Right forelimb (tissue), 1 donor: ENCODE measurements at places on chromosomes 4 and X.

DNA sequence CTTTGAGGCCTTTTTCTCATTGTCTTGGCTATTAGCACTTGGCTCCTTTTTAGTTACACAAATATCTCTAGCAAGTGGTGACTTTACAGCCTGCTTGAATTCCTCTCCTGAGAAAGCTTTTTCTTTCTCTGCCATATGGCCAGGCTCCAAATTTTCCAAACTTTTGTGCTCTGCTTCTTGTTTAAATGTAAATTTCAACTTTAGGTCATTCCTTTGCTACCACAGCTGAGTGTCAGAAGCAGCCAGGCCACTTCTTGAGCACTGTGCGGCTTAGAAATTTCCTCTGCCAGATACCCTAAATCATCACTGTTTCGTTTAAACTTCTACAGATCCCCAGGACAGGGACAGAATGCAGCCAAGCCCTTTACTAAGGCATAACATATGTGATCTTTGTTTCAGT lies 222.4 kb downstream of the FBXO8 start:
- no peak for DNase-seq

DNA sequence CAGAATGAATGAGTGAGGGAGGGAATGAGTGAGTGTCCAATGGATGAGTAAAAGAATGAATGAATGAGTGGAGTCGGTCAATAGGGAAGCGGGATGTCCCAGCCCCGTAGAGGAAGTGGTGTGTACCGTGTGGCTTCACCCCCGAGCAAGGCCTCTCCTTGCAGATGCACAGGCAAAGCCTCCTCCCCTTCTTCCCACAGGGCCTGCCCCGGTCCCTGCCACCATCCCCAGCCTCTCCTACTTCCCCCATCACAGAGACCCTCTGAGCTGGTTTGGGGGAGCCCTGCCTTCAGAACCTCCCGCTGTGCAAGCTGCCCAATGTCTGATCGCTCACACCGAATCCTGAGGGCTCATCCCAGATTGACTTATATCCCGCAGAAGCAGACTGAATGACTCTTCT lies 13.6 kb downstream of the HTRA3 start:
- no peak for DNase-seq

DNA sequence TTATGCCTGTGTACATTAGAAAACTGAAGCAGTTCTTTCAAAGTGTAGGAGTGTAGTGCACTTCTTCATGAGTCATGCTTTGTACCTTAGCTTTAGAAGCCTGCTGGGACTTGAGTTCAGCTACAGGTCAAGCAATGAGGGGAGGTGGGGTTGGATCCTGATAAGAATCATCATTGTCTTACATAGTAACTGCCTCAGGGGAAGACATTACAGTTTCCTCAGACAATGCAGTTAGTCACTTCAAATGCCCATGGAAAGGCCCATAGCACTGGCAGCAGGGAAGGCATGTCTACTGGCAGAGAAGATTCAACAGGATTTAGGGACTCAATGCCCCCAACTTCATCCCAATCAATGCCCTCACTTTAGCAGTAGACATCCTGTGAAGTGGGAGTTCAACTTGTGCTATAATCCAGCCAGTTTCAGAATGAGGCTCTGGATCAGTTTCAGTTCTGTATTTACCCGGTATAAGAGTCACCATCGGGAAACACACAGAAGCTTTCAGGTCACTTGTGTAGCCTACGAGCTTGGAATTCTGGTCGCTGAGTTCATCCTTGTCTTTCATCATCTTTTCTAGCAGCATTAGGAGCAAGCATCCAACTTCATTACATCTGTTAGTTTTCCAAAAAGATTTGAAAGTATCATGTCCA lies 1216.5 kb downstream of the RAPGEF2 start:
- no peak for DNase-seq

DNA sequence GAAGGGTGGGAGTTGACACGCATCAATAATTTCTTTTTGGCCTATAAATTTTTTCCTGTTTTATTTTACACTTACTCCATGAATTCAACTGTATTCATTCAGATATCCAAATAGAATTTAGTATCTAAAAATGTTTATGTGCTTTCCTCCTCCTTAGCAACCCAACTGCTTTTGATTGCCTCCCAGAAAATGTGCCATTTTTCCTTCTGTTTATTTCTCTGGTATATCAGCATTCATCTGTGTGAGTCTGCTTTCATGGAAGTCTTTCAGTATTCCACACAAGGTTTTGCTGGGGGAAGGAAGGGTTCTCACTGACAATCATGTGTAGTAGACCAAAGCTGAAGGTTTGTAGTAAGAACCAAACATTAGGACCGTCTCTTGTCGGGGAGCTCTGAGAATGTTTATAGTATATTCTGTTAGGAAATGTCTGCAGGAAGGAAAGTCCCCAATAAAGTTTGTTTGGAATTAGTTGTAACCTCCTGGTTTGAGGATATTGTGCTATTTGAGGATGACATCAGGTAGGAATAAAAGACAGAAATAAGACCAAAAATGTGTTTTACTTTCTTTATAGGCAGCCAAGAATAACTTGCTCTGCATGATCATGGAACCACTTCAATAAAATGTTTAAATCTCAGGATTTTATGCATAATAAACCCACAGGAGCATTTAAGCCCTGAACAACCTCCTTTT lies 673.6 kb upstream of the INTU start:
- no peak for DNase-seq

DNA sequence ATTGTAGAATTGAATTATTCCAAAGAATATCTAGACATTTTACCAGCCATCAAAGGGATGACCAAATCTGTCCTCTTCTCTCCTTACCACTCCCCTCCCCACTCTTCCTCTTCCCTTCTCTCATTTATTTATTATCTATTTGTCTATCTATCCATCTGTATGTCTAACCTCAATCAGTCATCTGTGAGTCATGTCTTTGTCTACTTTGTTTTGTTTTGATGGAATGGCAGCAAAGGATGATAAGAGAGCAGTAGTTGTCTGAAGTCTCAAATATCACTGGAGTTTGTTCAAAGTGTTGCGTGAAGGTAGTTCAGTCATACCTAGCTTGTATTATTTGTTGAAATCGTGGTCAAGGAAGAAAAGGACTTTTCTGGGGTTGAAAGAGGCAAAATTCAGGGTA lies 34.7 kb upstream of the PGRMC2 start:
- DNase-seq, result no peak

GRCh38 chr4:173200103-173200884 lies 31.7 kb downstream of the GALNT7 start:
- no peak for DNase-seq

DNA sequence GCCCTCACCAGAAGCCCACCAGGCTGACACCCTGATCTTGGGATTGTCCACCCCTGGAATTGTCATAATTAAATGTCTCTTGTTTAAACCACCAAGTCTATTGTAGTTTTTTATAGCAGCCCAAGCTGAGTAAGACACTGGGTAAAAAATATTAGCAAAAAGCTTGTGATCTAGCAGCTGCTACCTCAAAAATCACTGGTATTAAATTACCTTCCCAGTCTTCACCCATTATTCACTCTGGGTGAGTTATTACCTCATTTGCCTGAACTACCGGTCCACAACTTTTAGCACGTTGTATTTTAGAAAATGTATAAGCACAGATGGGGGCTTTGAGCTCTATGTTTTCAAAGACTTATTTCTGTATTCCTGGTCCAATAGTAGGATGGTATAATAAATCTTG lies 12.0 kb upstream of the TRIM61 start:
- DNase-seq, result no peak

DNA sequence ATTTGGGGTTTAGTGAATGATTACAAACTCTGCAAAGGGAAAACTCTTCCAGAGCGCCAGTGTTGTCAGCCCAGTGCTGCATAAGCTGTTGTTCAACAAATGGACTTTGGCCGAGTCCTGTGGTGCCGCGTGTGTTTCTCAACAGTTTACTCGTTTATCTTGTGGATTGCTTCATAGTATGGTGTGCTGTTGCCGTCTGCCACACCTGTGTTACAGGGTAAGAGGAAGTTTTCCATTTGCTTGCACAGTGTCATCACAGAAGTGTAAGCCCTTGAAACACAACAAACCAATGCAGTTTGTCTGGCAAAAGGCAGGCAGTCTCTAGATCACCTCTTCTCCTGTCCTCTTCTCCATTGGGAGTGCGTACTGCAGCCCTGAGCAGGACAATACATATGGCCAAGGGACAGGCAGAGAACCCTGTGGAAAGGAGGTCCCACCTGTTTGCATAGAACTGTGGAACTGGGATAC lies 66.3 kb downstream of the DCUN1D4 start:
- DNase-seq, result no peak
